Activated B cell treated with CpG ODN at 0.5 μM for 24 hours (primary cell): ENCODE measurements at places on chromosomes 11 and 22. TPM values are rescaled to one million over a fixed set of nuclear protein-coding genes. Genes with fewer than 3 reads are reported as not detected.

- no peaks in the 10 kb centered on the region for H3K36me3 ChIP-seq
- H3K27me3 ChIP-seq, result no peaks in the 10 kb centered on the region
- no peaks in the 10 kb centered on the region for H3K4me1 ChIP-seq
These were observed 19.8 kb upstream of the GNB1L start for GRCh38 chr22:19874307-19875060.

DNA sequence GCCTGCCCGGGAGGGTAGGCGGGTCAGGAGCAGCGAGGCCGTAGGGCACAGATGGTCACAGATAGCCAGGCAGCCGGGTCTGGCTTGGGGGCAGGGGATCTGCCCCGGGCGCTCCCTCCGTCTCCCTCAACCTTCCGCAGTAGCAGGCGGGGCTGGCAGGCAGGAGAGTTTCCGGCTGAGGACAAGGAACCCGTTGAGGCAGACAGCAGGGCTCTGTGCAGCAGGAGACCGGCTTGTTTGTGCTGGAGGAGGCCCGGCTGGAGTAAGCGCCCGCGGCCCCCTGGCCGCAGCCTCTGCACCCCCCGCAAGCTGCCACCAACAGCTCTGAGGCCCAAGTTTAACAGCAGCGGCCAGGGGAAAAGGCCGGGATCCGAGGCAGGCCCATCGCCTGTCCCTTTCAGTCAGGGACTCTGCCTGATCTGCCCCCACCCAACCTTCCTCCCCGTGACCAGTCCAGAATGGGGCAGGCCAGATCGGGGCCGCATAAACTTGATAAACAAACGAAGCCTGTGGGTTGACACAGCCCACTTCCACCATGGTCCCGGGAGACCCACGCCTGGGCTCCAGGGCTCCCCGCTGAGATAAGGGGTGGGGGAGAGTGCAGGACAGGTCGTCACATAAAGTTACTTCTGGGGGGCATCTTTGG lies 13.6 kb downstream of the SCARF2 start:
- H3K27me3 ChIP-seq, result peaks cover 21% of the 10 kb centered on the region
- no peak overlapping the region for H3K4me3 ChIP-seq
- no peak for DNase-seq
- H3K36me3 ChIP-seq, result no peaks in the 10 kb centered on the region
- H3K27ac ChIP-seq, result no peak overlapping the region

DNA sequence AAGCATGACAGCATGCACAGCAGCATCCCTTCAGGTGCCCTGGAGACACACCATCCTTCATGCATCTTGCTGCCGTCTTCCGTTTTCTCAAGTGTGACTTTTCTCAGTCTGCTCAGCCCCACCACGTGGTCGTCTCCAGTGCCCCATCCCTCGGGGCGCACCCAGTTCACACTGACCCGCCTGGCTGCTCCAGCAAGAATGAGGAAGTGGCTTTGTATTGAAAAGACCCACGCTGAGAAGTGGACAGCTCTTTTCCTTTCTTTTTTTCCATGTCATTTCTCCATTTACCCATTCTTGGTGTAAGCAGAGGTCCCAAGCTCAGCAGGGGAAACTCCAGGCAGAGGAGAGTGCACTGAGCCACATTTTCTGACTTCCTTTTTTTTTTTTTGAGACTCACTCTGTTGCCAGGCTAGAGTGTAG lies 14.5 kb downstream of the SERPINH1 start:
- H3K27me3 ChIP-seq, result no peaks in the 10 kb centered on the region
- peak; percentile 60 for DNase-seq
- no peaks in the 10 kb centered on the region for H3K36me3 ChIP-seq
- H3K4me1 ChIP-seq, result peaks cover 21% of the 10 kb centered on the region
- peak overlapping the region; percentile 3 for H3K4me3 ChIP-seq

DNA sequence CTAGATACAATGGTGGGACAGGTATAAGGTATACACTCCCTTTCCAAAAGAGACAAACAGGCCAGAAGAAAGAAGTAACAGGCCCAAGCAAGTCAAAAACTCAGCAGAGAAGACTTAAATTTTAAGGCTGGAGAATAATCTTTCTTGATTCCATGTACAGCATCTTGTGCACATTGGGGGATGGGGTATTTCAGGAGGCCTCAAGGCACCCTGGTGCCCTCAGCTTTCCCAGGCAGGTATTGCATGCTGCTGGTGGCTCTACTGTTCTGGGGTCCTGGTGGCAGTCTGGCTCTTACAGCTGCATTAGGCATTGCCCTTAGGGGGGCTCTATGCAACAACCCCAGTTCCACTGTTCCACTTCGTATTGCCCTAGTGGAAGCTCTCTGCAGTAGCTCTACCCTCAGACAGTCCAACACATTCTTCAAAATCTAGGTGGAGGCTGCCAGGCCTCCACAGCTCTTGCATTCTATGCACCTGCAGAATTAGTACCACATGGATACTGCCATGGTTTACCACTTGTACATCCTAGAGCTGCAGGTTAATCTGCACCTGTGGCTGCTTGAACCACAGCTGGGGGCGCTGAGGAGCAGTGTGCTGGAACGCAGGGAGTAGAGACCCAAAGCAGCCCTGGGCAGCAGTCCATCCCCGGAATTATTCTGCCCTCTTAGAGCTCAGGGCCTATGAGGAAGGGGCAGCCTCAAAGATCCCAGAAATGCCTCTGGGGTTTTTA lies 4.2 kb upstream of the CTSC start:
- no peaks in the 10 kb centered on the region for H3K27me3 ChIP-seq
- H3K27ac ChIP-seq, result no peak overlapping the region
- H3K36me3 ChIP-seq, result peaks cover 6% of the 10 kb centered on the region
- peaks cover 25% of the 10 kb centered on the region for H3K4me1 ChIP-seq
- no peak for DNase-seq

DNA sequence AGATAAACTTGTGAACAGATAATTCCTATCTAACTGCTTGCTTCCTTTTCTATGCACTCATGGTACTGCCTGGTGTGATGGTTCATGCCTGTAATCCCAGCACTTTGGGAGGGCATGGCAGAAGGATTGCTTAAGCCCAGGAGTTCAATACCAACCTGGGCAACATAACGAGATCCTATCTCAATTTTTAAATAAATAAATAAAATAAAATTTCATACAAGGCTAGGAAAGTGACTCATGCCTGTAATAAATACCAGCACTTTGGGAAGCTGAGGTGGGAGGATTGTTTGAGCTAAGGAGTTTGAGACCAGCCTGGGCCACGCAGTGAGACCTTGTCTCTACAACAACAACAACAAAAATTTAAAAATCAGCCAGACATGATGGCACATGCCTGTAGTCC lies 166.6 kb downstream of the COMMD9 start:
- DNase-seq, result no peak
- H3K27me3 ChIP-seq, result peaks cover 10% of the 10 kb centered on the region
- H3K36me3 ChIP-seq, result no peaks in the 10 kb centered on the region
- no peak overlapping the region for H3K27ac ChIP-seq
- no peaks in the 10 kb centered on the region for H3K4me1 ChIP-seq
- H3K4me3 ChIP-seq, result no peak overlapping the region

TRPM5 gene
- total RNA-seq, result not detected in 2 replicates

GRCh38 chr11:63763496-63764339 lies 4.9 kb downstream of the ZFTA start:
- H3K4me1 ChIP-seq, result peaks cover 7% of the 10 kb centered on the region
- H3K4me3 ChIP-seq, result no peak overlapping the region
- DNase-seq, result no peak
- H3K27me3 ChIP-seq, result no peaks in the 10 kb centered on the region

- DNase-seq, result no peak
- H3K4me1 ChIP-seq, result no peaks in the 10 kb centered on the region
- H3K27ac ChIP-seq, result no peak overlapping the region
- H3K27me3 ChIP-seq, result no peaks in the 10 kb centered on the region
- no peak overlapping the region for H3K4me3 ChIP-seq
These were observed 32.2 kb upstream of the SHANK2 start for GRCh38 chr11:71284525-71285092.

- no peaks in the 10 kb centered on the region for H3K4me1 ChIP-seq
- no peaks in the 10 kb centered on the region for H3K27me3 ChIP-seq
- no peak overlapping the region for H3K4me3 ChIP-seq
- no peaks in the 10 kb centered on the region for H3K36me3 ChIP-seq
- H3K27ac ChIP-seq, result no peak overlapping the region
- no peak for DNase-seq
These were observed 498.9 kb downstream of the BRD1 start for GRCh38 chr22:49328630-49329405.

DNA sequence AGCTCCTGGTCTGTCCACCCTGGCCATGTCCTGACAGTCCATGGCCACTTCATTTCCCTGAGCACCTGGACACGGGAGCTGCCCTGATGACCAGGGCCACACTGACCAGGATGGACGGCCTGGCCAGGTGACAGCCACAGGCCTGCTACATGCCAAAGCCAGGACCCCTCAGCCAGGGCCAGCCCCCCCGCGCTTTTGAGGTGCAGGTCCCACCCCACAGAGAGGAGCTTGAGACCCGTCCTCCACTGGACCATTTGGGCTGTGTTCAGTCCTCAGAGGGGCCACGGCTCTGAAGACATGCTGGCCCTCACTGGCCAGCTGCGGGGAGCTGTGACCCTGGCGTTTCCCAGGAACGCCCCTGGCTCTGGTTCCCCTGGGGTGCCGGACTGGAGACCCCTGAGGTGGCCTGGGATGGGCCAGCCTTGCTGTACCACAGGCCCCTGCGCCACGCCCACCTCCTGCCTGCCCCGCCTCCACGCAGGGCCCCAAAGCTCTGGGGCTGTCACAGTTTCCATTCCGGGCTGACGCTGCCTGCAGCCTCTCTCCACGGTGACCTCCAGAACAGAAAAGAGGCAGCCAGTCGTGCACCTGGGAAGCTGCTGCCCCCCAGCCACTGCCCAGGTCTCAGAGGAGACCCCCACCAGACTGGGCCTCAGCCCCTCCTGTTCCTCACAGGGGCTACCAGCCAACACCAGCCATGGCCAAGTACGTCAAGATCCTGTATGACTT lies 18.2 kb downstream of the EPS8L2 start:
- H3K4me1 ChIP-seq, result peaks cover 23% of the 10 kb centered on the region
- H3K36me3 ChIP-seq, result no peaks in the 10 kb centered on the region
- no peak for DNase-seq
- H3K27ac ChIP-seq, result no peak overlapping the region

DNA sequence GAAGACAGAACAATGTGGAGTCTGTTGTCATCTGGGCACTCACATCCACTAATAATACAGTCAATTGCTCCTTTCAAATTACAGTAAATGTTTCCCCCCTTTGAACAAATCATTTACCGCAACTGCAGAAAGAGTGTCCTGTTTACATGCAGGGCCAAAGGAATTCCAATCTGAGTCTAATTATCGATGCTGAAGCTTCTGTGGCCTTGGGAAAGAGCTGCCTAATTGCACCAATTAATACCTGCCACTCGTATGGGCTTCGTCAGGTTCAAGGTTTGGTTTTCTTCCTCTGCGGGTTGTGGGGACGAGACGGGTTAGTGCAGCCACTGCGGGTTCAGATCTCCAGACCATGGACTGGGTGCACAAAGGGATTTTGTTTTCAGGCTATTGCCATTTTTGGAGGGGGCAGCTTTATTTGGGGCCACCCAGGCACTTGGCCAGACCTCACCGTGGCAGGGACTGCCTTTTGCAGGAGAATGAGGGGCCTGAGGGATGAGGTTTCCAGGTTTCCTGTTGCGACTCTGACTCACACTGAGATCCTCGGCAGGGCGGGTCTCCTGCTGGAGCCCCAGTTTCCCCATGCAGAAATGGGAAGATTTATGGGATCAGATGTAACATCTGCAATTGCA lies 147.6 kb downstream of the MIAT start:
- H3K27me3 ChIP-seq, result no peaks in the 10 kb centered on the region
- H3K27ac ChIP-seq, result no peak overlapping the region
- H3K4me3 ChIP-seq, result no peak overlapping the region
- no peaks in the 10 kb centered on the region for H3K36me3 ChIP-seq
- no peaks in the 10 kb centered on the region for H3K4me1 ChIP-seq

DNA sequence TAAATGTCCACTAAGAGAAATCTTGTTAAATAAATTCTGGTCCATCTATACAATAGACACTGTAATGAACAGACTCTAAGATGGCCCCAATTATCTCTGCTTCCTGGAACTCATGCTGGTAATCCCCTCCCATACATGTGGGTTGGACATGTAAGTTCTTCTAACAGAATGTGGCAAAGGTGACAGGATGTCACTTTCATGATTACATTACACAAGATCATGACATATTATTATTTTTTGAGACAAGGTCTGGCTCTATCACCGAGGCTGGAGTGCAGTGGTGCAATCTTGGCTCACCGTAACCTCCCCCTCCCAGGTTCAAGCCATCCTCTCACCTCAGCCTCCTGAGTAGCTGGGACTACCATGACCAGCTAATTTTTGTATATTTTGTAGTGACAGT lies 14.6 kb upstream of the NDUFC2 start:
- H3K27ac ChIP-seq, result no peak overlapping the region
- no peak for DNase-seq
- peaks cover 34% of the 10 kb centered on the region for H3K36me3 ChIP-seq
- no peaks in the 10 kb centered on the region for H3K27me3 ChIP-seq
- no peak overlapping the region for H3K4me3 ChIP-seq

DNA sequence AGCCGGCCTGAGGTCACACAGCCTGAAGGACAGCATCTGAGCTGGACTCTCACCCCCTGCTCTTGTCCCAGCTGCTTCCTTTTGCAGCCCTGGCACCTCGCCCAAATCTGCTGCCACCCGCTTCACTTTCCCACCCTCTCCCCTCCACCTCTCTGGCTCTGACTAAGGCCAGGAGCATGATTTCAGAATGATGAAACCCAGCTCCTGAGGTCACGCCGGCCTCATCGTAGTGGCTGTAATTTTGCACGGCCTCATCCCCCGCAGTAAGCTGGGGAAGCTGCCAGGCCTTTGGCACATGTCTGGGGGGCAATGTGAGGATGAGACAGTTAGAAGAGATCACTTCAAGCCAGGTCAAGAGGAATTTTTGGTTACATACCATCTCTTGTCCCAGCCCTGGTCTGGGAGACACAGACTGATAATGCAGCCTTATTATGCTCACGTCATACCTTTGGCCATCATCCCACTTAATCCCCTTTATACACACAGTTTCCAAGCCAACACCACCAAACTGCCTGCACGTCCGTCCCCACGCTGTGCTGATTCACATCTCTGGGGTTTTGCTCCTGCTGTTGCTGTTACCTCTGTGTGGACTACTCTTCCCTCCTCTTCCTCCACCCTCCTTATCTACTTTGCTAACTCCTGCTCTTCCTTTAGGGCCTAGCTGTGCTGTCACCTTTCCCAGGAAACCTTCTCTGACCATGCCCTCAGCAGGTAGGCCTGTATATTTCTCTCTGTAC lies 58.1 kb downstream of the CHRDL2 start:
- H3K27me3 ChIP-seq, result no peaks in the 10 kb centered on the region
- H3K27ac ChIP-seq, result no peak overlapping the region
- DNase-seq, result no peak
- H3K4me1 ChIP-seq, result no peaks in the 10 kb centered on the region

NOX4 gene
- total RNA-seq, result not detected in 2 replicates

GRCh38 chr11:108970221-108970991 lies 305.5 kb downstream of the DDX10 start:
- no peaks in the 10 kb centered on the region for H3K36me3 ChIP-seq
- no peak for DNase-seq
- H3K4me1 ChIP-seq, result no peaks in the 10 kb centered on the region
- no peaks in the 10 kb centered on the region for H3K27me3 ChIP-seq
- H3K27ac ChIP-seq, result no peak overlapping the region
- no peak overlapping the region for H3K4me3 ChIP-seq

DNA sequence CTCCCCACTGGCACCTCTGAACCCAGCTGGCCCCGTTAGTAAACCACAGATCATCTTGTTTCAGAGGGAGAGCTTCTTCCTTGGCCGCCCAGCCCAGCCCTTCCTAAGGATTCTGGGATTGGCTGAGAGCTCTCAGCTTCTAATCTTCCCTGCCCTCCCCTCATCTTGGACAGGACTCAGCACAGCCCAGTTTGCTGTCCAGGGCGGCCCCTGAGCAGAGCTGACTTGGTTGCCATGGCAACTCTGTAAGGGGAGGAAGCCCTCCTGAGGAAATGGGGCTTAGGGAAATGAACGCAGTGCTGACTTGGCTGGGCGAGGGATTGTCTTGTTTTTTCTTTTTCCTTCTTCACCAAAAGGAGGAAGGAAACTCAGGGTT lies 4.6 kb downstream of the APOL4 start:
- no peaks in the 10 kb centered on the region for H3K36me3 ChIP-seq
- no peak overlapping the region for H3K4me3 ChIP-seq
- no peak for DNase-seq
- peaks cover 19% of the 10 kb centered on the region for H3K4me1 ChIP-seq
- H3K27ac ChIP-seq, result no peak overlapping the region
